PC-3 (cell line): ENCODE measurements at places on chromosomes 3 and 15. TPM values are rescaled to one million over a fixed set of nuclear protein-coding genes. Genes with fewer than 3 reads are reported as not detected.

Gene MEGF11
- total RNA-seq, result not detected in 2 replicates

Gene PDCD7
- 9.5 and 13.7 TPM in 2 replicates for total RNA-seq

Gene ARPIN
- 4.5 and 8.0 TPM in 2 replicates for total RNA-seq

Gene OR5K2
- not detected in 2 replicates for total RNA-seq

Gene CPLX3
- not detected in 2 replicates for total RNA-seq

Gene IGSF11
- 0.66 TPM in 1 of 2 replicates, not detected in the other for total RNA-seq

Gene SLC35G2
- total RNA-seq, result 1.8 and 3.7 TPM in 2 replicates

Gene ZBBX
- 1.0 TPM in 1 of 2 replicates, not detected in the other for total RNA-seq

GRCh38 chr3:10534066-10534465, 28.7 kb upstream of the ATP2B2 start:
- DNase-seq, result no peak

GRCh38 chr3:149648525-149648924, 9.3 kb downstream of the WWTR1 start:
- no peak for DNase-seq

- no peak for DNase-seq
Observed at GRCh38 chr3:76871655-76872054, 168.2 kb upstream of the ROBO2 start.

GRCh38 chr3:194686816-194687637, 1.3 kb downstream of the FAM43A start:
- peak; percentile 34 for DNase-seq

GRCh38 chr3:109098079-109098644, 19.8 kb downstream of the MORC1 start:
- DNase-seq, result peak; percentile 51

DNA sequence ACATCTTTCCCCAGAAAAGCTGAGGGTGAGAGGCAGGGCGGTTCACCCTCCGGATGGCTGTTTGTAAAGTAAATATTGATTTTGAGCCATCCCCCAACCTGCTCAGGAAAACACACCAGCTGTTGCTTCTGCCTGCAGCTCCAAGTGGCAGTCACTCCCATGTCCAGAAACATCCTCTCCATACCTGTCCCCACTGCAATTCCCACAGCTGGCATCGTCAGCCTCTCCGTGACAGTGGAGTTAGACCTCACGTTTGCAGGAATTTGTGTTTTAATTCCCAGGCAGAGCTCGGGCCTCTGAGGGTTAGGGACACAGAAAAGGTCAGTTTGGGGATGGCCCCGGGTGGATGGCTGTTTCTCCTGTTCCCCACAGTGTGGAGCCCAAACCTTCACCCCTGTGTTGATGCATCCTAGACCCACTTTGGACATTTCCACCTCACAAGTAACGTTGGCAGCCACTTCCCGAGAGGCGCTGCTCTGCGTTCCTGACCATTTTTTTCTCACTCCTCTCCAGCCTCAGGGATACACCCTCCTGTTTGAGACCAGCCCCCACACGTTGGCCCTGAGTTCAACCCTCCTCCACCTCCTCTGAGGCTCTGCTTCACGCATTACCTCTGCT, 11.8 kb upstream of the FAM174B start:
- peak; percentile 63 for DNase-seq

- DNase-seq, result no peak
Observed at GRCh38 chr3:13019243-13020095, 53.8 kb downstream of the IQSEC1 start.

DNA sequence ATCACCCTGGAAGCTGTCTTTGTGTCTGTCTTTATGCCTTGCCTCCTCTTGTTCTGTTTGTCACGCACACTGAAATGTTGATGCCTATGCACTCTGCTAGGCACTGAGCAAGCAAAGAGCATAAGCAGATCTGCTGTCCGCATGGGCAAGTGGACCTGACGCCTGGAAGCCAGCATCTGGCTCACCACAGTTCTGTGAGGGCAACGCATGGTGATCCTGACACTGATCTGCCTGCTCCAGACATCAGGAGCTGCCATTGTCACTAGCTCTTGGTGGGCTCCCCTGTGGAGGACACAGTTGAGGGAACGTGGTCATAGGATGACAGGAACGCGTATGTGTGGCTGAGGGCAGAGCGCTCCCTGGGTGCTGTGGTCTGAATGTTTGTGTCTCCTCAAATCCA, 234.6 kb downstream of the ADAMTS17 start:
- no peak for DNase-seq

GRCh38 chr15:48177766-48178647, at the start of gene MYEF2:
MYEF2 (minus strand) TSS chr15:48178295; CDS start chr15:48178237, 58 bp downstream.
- peak; percentile 50 for DNase-seq

- no peak for DNase-seq
Observed at GRCh38 chr3:141255846-141256261, 24.2 kb downstream of the PXYLP1 start.

DNA sequence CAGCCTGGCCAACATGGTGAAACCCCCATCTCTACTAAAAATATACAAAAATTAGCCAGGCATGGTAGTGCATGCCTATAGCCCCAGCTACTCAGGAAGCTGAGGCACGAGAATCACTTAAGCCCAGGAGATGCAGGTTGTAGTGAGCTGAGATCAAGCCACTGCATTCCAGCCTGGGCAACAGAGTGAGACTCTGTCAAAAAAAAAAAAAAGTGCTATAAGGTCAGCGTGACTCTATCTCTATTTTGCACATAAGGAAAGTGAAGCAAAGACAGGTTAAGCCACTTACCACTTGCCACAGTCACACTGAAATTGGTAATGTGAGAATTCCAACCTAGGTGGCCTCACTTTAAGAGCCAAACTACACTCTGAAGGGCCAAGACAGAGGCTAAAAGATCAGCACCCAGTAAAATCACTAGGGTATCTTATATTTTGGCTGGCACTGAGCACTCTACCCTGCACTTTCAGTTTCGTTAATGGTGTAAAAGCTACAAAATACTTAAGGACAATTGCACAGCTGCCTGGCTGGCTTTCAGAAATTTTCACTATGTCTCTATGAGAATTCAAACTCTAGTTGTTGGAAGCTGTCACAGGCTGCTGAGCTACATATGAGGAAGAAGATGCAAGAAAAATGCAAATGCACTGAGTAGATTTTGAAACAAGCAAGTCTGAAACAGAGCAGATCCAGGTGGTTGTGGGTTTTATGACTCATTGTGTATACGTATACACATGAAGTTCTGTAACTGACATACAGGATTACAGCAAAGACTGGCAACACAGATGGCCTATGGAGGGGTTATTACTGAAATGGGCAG, 32.7 kb downstream of the TRANK1 start:
- peak; percentile 81 for DNase-seq

GRCh38 chr15:65423150-65423975, 616 bp upstream of the IGDCC4 start:
- DNase-seq, result no peak
